ENCODE measurements at places on chromosomes 3 and 15. TPM values are rescaled to one million over a fixed set of nuclear protein-coding genes. Genes with fewer than 3 reads are reported as not detected.

Gene TMC3
- polyA plus RNA-seq: 0.02 TPM

Gene DAG1
- 12.1 TPM for polyA plus RNA-seq

Gene ACAA1
- polyA plus RNA-seq: 342 TPM

Gene PML
- polyA plus RNA-seq: 9.2 TPM

Gene STARD9
- 0.26 TPM for polyA plus RNA-seq

Gene FBXL2
- 0.24 TPM for polyA plus RNA-seq

Gene GPR171
- polyA plus RNA-seq: 0.56 TPM

Gene MOBP
- polyA plus RNA-seq: not detected

Gene TMOD2
- polyA plus RNA-seq: 0.46 TPM

Gene PLCH1
- 0.11 TPM for polyA plus RNA-seq

Gene TM6SF1
- 0.65 TPM for polyA plus RNA-seq

Gene GPR149
- not detected for polyA plus RNA-seq

Gene SERINC4
- polyA plus RNA-seq: not detected

Gene ENTPD3
- not detected for polyA plus RNA-seq

Gene MAP1A
- 0.11 TPM for polyA plus RNA-seq

Gene CASR
- 0.12 TPM for polyA plus RNA-seq

Gene ROPN1B
- 0.72 TPM for polyA plus RNA-seq

Gene CCDC80
- 0.17 TPM for polyA plus RNA-seq

Gene TBCCD1
- 4.9 TPM for polyA plus RNA-seq

Gene RFT1
- 12.6 TPM for polyA plus RNA-seq

Gene ROBO2
- polyA plus RNA-seq: 0.22 TPM

Gene CATSPER2
- 0.16 TPM for polyA plus RNA-seq

Gene TERC
- 0.85 TPM for polyA plus RNA-seq

Gene HMCES
- 15.4 TPM for polyA plus RNA-seq

Gene IL5RA
- polyA plus RNA-seq: not detected

Data from liver (tissue), 10 donors.